Stimulated activated CD4-positive, alpha-beta T cell treated with anti-CD3 and anti-CD28 coated beads, Interleukin-12 subunit alpha, Interleukin-12 subunit beta, amount 100 ng/mL, for 24 hours (primary cell): ENCODE measurements at places on chromosomes 4 and X.

GRCh38 chrX:123477673-123478072, 255.2 kb downstream of the THOC2 start:
- no peak for DNase-seq

- no peak for DNase-seq
These were observed 276.4 kb downstream of the IL15 start for GRCh38 chr4:141912831-141913230.

DNA sequence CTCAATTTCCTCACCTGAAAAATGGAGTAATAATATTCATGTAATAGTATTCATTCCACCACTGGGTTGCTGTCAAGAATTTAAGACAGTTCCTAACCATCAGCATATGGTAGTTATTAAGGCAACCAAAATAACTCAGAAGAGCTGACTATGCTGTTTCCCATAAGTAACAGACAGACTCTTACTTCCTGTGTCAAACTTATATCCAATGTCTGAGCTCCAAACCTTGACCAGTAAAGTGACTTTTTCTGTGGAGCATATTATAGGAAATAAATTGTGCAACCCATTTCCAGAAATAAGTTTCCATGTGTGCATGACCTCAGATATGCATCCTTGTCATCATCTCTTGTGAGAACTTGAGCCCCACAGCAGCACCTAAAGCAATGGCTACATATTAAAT, 78.8 kb downstream of the HADH start:
- no peak for DNase-seq

GRCh38 chr4:108094131-108094530, 74.6 kb downstream of the LEF1 start:
- DNase-seq = no peak

GRCh38 chr4:19187096-19187495, 1064.6 kb upstream of the SLIT2 start:
- no peak for DNase-seq

DNA sequence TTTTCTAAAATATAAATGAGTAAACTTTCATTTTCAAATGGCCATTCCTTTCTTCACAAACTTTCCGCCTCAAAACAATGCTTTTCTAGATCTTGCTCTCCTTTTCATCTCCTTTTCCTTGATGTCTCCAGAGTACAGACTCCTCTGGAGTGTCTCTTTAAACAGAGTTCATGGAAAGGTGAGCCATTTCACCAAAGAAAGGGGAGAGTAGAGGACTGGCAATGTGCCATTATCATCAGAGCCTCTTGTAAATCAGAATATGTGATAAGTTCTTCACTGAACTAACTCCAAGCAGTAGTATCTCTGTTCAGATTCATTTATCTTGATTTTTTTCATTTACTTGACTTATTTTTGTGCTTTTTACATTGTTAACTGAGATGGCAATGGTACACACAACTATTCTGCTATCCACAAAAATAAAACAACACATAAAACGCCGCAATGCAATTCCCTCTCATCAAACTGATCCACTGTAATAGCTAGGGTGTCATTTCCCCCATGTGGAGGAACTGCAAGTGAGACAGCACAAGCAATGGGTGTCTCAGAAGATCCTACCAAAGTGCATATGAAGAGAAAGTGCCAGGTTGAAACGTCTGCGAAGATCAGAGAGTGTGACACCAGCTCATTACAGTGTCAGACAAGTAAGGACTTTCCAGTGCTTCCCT, 125.4 kb downstream of the RASL11B start:
- DNase-seq = no peak

DNA sequence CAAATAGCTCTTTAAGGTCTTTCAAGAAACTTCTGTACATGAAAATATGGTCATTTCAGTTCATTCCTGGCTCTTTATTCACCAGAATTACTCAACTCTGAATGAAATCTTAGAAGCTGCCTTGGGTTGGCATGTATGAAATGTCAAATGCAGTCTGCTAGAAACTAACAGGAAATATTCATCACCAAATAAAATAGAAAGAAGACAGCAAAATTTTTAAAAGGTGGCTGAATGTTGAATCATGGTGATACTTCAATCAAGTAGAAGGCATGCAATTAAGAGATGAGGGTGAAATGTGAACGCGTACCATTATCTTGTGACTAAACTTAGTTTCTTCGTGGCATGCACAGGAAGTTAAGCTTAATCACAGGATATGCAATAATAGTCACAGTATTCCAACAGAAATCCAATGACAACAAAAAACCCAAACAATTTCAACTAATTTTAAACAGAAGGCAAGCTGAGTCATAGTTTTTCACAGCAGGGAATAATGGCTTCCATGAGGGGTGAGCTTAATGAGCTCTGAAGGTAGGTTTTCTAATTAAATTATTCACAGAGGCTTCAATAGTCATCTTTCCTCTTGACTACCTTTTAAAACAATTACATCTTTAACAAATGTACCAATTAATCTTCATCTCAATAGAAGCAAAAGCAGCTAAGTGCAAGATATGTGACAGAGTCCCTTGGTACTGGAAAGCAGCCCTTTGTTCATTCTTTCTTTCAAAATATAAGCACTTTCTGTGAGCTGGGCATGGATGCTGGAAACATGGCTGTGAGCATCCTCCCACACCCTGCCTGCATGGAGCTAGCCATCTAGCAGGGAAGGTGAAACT, 44.5 kb downstream of the SCFD2 start:
- no peak for DNase-seq

GRCh38 chr4:3671571-3672464, 94.4 kb upstream of the ADRA2C start:
- DNase-seq = no peak

GRCh38 chr4:5568931-5569330, 139.4 kb downstream of the EVC2 start:
- no peak for DNase-seq

DNA sequence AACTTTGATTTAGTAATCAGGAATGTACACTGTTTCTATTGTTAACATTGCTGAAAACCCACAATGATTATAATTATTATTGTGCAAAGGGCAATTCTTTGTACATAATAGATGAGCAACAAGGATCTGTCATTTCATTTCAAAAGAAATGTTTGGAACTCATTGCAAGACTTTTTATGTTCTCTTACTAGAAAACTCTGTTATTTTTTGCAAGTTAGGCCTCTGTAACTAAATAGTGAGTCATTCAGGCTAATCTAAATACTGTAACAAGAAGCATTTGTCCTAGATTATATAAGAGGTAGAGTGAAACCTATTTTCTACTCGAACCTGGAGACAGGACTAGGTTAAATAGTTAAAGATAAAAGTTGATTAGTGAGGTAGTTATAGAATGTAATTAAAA, 93.2 kb upstream of the FAM47B start:
- DNase-seq = no peak

DNA sequence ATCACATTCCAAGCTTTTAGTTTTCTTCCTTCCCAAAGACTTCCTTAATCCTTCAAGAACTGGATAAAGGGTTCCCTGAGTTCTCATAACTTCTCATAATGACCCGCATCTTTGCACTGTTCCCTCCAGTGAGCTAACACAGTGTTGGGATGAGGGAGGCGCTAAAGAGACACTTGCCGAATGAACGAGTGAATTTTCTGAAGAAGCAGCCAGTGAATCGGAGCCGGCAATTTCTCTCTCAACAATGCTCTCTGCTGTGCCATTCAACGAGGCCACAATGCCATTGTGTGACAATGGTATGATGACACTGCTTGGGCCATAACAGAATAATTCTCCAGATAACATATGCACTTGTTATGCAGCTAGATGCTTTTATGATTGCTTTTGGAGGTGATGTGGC, 51.4 kb upstream of the ZFP42 start:
- no peak for DNase-seq

DNA sequence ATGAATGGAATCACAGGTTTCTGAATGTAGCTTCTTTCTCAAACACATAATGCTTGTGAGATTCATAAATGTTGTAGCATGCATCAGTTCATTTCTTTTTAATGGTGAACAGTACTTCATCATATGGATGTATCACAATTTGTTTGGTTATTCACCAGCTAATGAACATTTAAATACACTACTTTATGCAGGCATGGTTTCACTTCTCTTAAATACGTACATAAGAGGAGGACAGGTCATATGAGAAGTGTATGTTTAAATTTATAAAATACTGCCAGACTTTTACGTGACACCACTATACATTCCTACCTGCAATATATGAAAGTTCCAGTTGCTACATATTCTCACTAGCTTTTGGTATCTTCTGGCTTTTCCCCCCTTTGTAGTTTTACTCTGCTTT, 65.4 kb downstream of the ANKRD17 start:
- no peak for DNase-seq

DNA sequence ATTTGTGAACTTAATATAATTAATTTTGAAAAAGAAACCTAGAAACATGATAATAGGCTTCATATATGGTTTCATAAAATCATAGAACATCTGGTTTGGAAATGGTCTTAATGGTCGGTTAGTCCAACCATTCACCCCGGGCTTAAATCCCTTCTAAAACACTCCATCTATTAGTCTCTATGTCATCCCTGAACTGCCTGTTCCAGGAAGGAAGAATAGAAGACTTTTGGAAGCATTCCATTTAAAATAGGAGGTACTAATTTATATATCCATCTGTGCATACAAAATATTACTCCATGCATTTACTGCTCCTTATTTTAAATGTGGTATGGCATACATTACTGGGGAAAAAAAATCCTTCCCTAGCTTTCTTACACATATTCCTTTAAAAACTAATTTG, 262.2 kb upstream of the DDX53 start:
- no peak for DNase-seq

DNA sequence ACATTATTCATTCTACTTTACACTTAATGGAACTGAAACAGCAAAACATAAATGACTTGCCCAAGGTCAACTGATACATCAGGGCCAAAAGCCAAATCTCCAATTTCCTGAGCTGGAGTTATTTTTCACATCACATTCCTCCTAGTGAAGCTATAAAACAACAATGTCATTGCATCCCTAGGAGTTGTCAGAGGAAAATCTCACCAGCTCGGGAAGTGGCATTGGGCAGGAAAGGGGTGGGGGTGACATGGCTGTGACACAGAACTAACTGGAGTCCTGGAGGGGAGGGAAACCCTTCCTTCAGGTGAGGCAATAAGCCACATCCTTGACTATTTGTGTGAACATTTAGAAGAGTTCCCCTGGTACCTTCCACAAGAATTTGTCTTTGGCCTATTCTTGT, 47.3 kb downstream of the MEPE start:
- no peak for DNase-seq

GRCh38 chrX:109936114-109936513, 66.8 kb upstream of the TMEM164 start:
- DNase-seq = no peak

DNA sequence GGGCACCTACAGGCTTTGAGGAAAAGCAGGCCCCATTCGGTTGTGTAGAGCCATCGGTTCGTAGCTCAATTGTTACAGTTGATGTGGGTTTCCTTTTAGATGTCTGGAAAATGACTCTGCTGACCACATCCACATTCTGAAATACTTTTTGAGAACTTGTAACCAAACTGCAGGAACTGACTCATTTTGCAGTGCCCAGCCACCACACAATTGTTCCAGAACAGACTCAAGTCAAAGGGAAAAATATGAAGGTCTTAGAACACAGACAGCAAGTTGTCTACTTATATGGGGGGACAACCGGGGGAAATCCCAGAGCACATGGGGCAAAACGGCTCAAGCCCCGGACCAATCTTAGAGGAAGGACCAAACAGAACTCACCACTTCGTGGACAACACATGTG, 557.6 kb upstream of the DIPK2B start:
- no peak for DNase-seq

GRCh38 chr4:76488888-76489685, 54.1 kb downstream of the SHROOM3 start:
- no peak for DNase-seq

- no peak for DNase-seq
These were observed 43.3 kb upstream of the PPM1K start for GRCh38 chr4:88327665-88328064.

- DNase-seq = no peak
These were observed 3.6 kb upstream of the AMOT start for GRCh38 chrX:112844250-112844649.
